ENCODE measurements at places on chromosomes 7 and 10.

- no peak for DNase-seq
These were observed 32.1 kb upstream of the MDFIC start for GRCh38 chr7:114889646-114890285.

- no peak for DNase-seq
These were observed 337.4 kb downstream of the PRPF18 start for GRCh38 chr10:13924040-13924725.

DNA sequence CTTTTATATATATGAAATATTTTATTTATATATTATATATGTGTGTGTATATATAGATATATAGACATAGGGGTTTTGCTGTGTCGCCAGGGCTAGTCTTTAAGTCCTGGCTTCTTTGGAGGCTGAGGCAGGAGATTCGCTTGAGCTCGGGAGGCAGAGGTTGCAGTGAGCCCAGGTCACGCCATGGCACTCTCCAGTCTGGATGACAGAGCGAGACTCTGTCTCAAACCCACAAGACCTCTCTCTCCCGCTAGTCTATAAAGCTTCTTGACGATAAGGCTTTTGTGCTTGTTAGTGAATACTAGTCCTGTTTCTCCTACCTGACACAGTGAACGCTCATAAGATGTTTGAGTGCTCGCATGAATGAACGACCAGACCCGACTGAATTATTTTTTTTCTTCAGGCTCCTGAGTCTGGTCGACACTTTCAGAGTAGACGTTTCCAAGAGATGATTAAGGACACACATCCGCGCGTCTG lies 577 bp upstream of the DDX21 start:
- no peak for DNase-seq

DNA sequence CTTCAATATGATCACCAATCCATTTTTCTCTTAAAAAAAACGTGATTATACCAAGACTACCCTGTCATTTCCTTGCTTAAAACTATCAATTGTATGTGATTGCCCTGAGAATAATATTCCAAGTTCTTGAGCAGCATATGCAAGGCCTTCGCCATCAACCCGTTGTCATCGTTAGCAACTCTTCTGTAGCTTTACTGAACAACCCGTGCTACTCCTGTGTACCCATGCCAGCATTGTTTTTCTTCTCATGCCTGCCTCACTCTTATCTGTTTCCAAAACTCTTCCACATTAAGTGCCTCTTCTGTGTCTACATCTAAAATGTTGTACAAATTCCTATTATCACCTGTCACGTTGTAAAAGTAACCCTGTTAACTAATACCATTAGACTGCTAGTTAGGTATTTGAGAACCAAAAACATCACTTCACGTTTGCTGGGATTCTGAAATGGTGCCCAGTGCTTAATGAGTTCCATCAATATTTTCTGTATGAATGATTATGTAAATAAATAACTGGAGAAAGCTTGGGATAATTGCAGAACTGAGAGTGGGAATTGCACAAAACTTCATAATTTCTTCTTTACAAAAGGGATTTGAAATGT lies 10.5 kb downstream of the CAV2 start:
- DNase-seq, result no peak

GRCh38 chr10:122939856-122940543 lies 14.0 kb downstream of the C10orf88 start:
- no peak for DNase-seq

Measured in ecto neural progenitor cell (in vitro differentiated cells).